ENCODE measurements at places on chromosomes 2 and 18. TPM values are rescaled to one million over a fixed set of nuclear protein-coding genes. Genes with fewer than 3 reads are reported as not detected.

DNA sequence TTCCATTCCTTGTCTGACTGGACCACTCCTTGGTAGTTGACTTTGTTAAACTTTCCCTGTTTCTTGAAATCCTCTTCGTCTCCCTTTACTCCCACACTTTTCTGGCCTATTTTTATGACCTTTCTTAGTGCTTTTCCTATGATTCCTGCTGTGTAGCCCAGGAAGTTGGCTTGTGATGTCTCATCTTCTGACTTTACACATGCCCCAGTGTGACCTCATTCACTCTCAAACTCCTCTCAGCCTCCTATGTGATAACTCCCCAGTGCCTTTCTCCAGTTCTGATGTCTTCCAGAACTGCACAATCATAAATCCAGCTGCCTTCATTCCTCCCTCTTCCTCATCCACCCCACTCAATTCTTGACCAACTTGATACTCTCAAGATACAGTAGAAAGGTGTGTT is 407.6 kb downstream of the TGIF1 start:
- DNase-seq, result no peak

GRCh38 chr2:42519624-42520023 is 25.8 kb upstream of the KCNG3 start:
- no peak for DNase-seq

DNA sequence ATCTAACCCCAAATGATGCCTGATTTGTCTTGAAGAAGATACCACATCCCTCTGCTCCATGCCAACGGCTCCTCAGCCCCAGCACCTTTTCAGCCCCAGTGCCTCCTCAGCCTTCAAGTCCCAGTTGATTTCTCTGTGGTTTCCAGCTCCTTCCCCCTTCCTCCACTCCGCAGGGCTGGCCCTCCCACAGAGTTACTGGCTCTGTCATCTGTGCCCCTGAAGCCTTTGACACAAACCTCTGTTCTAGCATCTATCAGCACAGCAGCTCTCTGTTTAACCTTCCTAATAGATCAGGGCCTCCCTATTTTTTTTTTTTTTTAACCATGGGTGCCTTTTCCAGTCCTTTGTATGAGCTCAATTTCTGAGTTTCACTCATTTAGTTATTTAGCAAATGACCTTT is 201.3 kb upstream of the CXCR4 start:
- DNase-seq, result no peak

DNA sequence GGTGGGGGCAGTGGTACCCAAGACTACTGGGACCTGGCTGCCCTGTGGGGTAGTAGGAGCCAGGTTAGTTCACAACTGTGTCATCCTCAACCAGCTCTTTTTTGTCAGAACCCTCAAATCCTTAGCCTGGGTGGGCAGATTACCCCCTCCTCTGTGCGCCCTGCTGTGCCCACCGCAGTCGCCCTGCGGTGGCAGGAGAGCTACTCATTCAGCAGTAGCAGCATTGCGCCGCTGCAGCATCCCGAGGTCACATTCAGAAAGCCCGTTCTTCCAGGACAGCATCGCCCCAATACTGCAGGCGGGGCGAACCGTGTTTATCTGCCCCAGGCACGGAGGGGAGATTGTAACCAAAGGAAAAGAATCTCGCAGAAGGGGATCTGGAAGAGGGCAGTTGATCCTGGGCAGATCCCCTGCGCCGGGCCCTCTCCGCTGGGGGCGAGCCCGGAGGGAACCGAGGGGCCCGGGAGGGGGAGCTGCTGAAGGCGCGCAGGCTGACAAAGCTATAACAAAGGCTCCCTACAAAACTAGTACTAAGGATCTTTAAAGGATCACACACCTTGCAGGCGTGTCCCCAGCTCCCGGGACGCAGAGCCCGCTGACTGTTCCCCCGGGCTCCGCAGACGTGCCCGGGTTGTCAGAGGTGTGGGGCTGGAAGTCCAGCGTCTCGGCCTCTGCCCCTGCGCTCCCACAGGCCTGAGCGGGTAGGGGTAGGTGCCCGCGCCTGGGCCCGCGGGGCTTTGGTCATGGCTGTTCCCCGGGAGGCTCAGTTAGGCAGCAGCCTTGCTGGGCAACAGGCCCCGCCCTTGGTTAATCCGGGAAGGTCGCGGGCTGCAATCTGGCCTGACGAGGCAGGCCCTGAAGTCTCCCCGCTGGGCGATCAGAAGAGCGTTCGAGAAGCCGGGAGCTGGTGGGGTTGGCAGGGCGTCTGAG is 13.2 kb downstream of the POU3F3 start:
- DNase-seq, result peak; percentile 22

GRCh38 chr18:28588884-28589549 is 412.1 kb upstream of the CDH2 start:
- DNase-seq, result no peak

GRCh38 chr2:11750422-11750821 is 4.0 kb downstream of the LPIN1 start:
- DNase-seq, result peak; percentile 82

- no peak for DNase-seq
Observed at GRCh38 chr2:45937990-45938389, 286.5 kb downstream of the PRKCE start.

- no peak for DNase-seq
Observed at GRCh38 chr18:75307530-75307929, 96.9 kb downstream of the TSHZ1 start.

DNA sequence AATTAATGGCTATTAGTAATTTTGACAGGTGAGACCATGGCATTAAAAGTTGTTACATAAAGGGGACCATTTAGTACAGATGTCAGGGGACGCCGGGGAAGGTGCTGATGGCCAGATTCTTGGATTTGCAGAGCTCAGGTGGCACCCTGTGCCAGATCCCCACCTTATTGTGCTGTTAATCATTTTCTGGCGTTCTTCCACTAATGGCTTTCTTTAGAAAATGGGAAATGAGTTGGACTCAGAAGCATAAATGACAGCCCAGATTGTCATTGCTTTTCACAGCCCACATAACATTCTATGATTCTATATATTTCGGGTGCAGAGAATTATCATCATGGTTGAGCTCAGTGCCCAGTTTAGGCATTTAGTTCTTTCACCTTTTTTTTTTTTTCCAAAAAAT is 257.2 kb upstream of the TCF4 start:
- no peak for DNase-seq

DNA sequence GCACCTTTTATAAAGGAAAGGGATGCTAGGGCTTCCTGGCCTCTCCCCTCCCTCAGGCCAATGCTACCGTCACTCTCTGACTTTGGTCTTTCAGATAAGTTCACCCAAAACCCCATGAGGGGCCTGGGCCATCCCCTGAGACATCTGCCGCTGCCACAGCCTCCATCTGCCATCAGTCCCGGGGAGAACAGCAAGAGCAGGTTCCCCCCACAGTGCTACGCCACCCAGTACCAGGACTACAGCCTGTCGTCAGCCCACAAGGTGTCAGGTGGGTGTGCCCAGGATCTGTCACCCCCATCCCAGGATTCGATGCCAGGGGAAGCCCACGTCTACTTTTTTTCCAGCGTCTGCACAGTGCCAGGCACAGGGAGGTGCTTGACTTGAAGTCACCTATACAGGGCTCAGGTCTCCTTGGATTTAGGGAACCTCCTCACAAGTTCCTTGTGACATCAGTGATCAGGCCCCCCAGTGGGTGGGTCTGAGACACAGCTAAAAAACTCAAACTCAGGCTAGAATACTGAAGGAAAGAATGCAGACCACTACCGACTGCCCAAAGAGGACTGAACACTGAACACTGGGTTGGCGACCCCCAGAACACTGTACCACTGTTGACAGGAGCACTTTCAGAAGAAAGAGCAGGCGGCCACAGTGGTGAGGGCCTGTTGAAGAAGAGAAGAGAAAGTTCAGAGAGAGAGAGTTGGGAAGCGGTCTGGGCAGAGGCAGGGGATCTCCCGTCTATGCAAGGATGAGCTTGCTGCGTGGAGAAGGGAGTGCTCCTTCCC is 85.3 kb downstream of the EPAS1 start:
- DNase-seq, result no peak

GRCh38 chr2:66583881-66584280 is 149.0 kb downstream of the MEIS1 start:
- DNase-seq, result no peak

DNA sequence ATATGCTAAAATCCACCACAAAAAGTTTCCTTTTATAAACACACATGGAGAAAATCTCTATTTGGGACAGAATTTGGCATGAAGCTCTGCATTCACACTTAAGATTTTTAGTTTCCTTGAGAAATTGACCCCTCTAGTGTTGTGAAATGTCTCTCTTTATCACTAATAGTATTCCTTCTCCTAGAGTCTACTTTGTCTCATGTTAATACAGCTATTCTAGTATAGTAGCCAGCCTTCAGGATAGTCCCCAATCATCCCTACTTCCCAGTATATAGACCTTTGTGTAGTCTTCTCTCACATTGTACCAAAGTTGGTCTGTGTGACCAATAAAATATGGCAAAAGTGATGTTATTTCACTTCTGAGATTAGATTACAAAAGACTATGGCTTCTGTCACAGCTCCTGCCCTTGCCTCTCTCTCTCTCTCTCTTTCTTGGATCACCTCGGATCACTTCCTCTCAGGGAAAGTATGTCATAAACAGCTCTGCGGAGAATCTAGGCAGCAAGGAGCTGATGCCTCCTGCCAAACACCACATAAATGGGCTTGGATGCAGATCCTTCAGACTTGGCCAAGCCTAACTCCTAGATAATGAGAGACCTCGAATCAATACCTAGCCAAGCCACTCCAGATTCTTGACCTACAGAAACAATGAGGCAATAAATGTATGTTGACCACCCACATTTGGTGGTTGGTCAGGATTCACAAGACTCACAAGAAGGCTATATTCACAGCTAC is 59.7 kb upstream of the NABP1 start:
- no peak for DNase-seq

DNA sequence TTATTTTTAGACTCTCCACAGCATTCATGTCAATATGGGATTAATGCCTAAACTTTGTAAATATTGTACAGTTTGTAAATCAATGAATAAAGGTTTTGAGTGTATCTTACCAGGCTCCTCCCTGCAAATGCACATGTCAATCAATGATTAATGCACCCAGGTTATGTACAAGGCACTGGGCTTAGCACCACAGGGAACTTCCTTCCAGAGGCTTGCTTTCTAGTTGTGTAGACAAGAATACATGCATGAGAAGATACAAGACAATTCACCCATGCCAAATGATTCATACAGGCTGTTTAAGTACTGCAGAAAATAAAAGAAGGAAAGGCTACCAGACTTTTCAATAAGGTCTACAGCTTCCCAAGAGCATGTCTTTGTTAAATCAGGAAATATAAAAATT is 114.1 kb downstream of the MMADHC start:
- no peak for DNase-seq

- peak; percentile 74 for DNase-seq
Observed at GRCh38 chr2:20576598-20577115, 74.2 kb downstream of the HS1BP3 start.

DNA sequence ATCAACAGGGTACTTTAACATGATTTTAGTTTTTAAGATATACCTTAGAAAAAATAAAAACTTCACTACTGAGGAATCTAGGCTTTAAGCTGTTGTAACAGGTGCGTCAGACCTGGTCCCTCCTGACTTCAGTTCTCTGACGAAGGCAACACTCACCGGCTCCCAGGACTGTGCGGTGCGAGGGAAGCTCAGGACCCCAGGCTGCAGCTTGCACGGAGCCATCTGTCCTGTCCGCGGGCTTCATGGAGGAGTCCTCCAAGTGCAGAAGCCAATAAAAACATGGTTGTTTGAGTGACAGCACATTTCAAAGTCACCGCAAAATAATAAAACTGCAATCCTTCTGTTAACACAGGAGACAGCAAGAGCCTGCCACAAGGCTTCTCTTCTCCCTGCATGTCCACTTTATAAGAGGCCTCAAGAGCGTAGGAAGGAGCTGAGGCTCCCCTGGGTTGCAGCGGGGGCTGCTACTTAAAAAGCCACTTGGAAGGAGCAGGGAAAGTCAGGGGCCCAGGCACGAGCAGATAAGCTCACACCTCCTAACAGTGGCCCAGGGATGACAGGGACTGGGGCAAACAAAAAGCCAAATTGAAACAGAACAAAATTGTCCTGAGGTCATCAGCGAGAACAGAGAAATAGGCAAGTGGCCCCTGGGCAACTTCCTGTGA is 4.6 kb downstream of the HJURP start:
- DNase-seq, result no peak

DNA sequence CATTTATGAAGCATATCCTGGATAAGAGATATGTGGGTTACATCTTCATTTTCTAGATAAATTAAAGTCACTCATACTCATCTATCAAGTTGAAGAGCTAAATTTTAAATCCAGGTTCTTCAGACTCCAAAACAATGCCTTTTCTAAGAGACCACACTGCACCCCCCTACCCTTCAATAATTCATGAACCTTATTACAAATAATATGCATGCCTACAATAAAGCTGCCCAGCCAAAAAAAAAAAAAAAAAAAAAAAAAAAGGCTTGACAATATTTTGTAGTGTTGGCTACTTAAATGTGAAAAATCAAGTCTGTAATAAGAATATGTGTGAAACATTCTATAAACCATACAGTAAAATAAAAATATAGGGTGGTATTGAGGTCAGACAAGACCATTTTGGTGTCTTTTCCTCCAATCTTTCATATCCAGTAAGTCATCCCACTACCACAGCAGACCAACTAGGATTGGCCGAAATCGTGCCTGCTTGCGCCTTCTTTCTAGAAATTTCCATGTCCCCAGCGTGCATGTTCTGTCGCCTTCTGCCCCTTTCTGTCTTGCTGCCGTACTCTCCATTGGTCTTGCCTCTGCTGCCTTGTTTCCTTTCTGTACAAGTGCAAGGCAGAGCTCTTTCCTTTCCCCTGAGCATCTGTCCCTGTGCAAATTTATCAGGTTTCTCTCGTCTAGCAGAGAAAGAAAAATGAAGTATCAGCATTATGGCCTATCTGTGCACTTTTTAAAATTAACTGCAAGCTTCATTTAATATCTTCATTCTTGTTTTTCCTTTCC is 92.6 kb upstream of the NDUFV2 start:
- no peak for DNase-seq

GRCh38 chr2:48265169-48266030 is 264.6 kb upstream of the STON1 start:
- no peak for DNase-seq

GRCh38 chr2:26769089-26769761 is 5.1 kb downstream of the SLC35F6 start:
- no peak for DNase-seq

GRCh38 chr2:19225931-19226330 is 132.5 kb downstream of the OSR1 start:
- DNase-seq, result no peak

GRCh38 chr2:225865468-225865867 is 466.0 kb downstream of the NYAP2 start:
- no peak for DNase-seq

GRCh38 chr18:59041819-59042815 is 97.6 kb upstream of the SEC11C start:
- DNase-seq, result no peak

- DNase-seq, result no peak
Observed at GRCh38 chr2:56682397-56682760, 498.6 kb downstream of the CCDC85A start.

GRCh38 chr2:156329031-156329926 is 3.2 kb downstream of the NR4A2 start:
- DNase-seq, result peak; percentile 67

The NRP2 gene
- 6.8 TPM for total RNA-seq

The KYNU gene
- total RNA-seq, result 50.4 TPM

The IL18RAP gene
- total RNA-seq, result 1.4 TPM

The AQP12A gene
- not detected for total RNA-seq

The CFLAR gene
- 216 TPM for total RNA-seq

The IL36B gene
- not detected for total RNA-seq

The MARCO gene
- not detected for total RNA-seq

The SKA1 gene
- total RNA-seq, result 0.66 TPM

The ITSN2 gene
- total RNA-seq, result 200 TPM

The ANKRD53 gene
- 1.4 TPM for total RNA-seq

All from B cell (primary cell).